Right ventricle myocardium superior (tissue), 1 donor: ENCODE measurements at places on chromosomes 2 and 18. TPM values are rescaled to one million over a fixed set of nuclear protein-coding genes. Genes with fewer than 3 reads are reported as not detected.

The SIX2 gene
- 0.65 TPM for total RNA-seq

The ANKRD30BL gene
- not detected for total RNA-seq

The UGT1A10 gene
- not detected for total RNA-seq

The TRIM43 gene
- not detected for total RNA-seq

The MCEE gene
- 38.3 TPM for total RNA-seq

The OLA1 gene
- 71.3 TPM for total RNA-seq

The TMEM178A gene
- 1.9 TPM for total RNA-seq

The EFEMP1 gene
- total RNA-seq, result 62.5 TPM

DNA sequence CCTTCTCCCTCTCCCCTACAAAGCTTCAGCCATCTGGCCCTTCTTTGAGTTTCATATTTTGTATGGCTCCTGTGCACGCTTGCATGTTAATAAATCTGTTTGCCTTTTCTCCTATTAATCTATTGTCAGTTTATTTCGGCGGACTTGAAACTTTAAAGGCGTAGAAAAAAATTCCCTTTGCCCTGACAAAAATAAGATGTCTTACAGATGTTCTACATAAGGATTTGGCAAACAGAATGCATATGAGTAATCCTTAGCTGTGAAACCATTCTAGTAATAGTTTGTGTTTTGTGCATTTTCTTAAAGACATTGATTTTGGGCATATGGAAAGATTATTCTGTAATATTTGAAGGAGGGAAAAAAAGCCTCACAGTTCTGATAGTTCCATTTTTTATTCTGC, 15.0 kb upstream of the BMPR2 start:
- no peak for DNase-seq

DNA sequence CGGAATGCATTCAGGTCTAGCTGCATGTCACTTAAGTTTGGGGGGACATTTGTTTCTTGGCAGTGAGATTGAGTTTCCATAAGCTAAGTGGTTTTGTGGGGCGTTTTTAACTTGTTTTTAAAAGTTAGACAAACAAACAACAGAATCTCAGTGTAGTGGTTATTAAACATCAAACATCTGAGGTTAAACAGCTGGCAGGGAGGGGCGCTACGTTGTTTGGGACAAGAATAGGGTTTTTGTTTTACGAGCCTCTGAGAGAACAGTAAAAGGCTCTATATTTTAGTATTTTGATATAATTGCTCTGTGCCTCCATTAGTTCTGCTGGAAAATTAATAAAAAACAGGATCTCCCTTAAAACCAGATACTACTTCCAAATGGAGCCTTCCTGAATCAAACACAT, 41.6 kb upstream of the TMEM177 start:
- no peak for DNase-seq

DNA sequence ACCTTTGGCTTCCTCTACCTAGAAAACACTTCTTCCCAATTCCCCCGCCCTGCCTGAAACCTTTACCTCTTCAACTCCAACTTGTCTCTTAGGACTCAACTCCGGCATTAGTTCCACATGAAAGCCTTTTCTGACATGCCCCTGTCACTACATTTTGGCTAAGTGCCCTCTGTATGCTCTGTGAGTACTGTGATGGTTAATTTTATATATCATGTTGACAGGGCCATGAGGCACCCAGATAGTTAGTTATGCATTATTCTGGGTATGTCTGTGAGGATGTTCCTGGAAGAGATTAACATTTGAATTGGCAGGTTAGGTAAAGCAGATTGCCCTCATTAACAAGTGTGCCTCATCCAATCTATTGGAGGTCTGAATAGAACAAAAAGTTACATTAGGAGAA, 75.6 kb upstream of the NCKAP5 start:
- no peak for DNase-seq

GRCh38 chr2:43493954-43494353, 101.9 kb downstream of the THADA start:
- no peak for DNase-seq

GRCh38 chr2:212364112-212364985, 174.3 kb downstream of the ERBB4 start:
- DNase-seq, result no peak

DNA sequence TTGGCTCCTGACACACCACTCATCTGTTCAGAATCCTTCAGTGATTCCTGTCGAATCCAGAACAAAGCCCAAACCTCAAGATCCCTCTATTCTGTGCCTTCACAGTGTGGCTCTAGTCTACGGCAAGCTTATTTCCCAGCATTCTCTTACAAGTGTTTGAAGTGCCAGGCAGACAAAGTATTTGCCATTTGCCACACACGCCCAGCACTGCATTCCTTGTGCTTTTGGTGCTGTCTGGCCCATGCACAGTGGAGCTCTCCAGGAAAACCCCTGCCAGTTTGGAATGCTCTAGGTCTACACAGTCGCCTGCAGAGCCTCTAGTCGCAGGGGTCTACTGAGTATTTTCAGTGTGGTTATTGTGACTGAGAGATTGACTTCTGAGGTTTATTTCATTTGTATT, 258.6 kb upstream of the RAB12 start:
- DNase-seq, result no peak

GRCh38 chr2:240239325-240239724, 98.9 kb upstream of the OTOS start:
- no peak for DNase-seq

DNA sequence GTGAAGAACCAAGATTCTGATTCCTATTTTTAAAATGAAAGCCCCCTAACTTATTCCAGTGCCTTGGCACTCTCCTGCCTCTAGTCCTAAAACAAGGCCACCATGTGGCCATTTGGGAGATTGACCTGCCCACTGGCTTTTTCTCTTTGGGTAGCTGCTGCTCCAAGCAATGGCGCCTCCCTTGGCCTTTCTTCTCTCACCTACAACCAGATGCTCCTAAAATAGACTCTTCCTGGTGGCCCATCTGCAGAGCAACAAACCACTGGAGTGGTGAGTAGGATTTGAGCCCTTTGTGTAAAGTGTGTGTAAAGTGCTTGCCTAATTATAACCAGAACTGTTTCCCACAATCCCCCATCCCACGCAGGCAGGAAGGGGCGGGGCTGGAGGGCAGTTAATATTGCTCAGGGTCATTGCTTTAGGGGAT, 114.2 kb downstream of the FHOD3 start:
- no peak for DNase-seq

DNA sequence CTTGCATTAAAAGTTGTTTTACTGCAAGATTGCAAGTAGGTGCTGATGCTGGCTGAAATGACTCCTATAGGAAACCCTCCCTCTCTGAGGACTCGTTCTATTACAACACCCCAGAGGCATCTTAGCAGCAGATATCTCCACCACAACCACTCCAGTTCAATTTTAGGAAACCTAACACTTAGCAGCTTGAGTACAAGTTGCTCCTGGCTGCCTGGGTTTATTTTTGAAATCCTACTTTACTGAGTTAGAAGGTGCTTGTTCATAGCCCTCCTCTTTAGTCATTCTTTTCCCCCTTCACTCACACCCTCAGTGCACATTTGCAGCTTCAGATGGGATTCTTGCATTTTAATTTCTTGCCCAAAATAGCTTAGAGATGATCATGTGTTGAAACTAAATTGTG, 111.5 kb downstream of the MTCL1 start:
- no peak for DNase-seq

DNA sequence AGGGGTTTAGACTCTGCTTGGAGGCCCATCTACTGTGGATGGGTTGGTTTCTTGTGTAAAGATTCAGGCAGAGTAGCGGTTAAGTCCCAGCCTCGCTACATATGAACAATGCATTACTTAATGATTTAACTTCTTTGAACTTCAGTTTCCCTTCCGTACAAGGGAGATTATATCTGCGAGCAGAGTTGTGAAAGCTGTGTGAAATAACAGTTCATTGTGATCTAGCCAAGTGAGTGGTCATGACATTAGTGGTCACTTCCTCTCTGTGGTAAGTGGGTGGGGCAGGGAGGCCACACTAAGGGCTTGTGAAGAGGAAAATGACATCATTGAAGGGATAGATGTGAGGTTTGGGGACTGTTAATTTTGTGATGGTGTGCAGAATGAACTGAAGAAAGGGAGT, 14.1 kb upstream of the MEX3C start:
- DNase-seq, result peak; percentile 52

DNA sequence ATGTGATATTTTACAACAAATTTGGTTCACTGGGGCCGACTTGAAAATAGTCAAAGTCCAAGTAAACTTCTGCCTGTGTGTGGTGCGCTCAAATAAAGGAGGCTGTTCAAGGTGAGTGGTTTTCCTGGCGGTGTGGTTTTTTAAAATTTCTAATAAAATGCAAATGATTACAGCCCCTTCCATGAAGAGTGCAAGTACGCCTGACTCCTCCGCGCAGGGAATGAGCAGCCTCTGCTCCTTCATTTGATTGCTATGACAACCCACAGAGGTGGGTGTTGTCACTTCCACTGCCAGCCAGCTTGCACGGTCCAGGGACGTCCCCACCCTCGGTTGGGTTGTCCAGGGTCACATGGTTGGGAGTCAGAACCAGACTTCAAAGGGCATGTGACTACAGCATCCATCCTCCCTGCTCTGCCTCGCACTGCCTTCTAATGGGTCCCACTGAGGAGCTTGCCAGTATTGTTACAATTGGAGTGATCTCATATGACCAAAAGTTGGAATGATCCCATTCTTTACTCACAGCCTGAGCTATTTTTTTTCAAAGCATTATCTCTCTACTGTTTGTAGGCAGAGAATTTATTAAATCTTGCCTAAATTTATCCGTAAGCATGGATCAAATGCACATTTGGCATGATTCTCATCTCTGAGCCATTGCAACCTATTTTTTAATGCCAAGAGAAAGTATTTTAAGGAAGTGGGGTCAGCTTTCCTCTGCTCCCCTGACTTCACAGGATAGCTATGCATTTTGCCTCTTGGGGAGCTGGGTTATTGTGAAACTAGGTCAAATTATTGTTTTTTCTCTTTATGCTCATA, 121.3 kb downstream of the AGAP1 start:
- DNase-seq, result peak; percentile 76

GRCh38 chr2:203822240-203822639, 45.3 kb upstream of the CTLA4 start:
- no peak for DNase-seq

- no peak for DNase-seq
These were observed 110.9 kb upstream of the SP3 start for GRCh38 chr2:174076040-174076439.

DNA sequence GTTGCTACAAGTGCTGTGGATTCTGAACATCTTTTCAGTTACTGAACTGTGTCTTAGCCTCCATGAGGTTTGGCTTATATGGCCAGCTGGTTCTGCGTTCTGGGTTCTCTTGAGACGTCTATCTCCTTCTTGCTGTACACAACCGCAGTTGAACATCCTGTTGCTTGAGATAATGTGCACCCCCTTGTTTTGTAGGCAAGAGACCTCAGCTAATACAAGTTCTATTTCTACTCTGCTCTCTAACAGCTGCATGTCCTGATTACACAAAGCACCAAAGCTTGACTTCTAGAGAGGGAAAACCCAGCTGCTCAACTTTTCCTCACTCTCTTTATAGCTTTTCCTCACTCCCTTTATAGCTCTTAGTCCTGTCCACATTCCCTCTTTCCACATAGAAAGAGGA, 176.0 kb downstream of the LTBP1 start:
- no peak for DNase-seq

DNA sequence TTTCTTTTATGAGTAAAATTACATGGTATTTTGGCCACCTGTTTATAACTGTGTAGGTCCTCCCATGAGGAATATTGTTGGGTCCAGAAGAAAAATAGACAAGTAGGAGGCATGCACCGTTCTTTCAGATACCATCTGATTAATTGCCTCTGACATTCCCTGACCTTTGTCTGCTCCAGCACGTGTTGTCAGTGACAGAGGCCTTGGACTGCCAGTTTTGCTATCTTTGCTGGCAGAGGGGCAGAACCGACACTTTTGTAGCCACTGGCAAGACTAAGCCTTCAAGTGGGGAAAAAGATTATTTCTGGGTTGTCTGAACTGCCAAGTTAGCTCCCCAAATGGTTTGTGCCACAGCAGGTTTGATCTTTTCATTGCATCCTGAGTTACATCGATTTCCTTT, 276.9 kb downstream of the CAMKMT start:
- peak; percentile 43 for DNase-seq

- DNase-seq, result no peak
These were observed 91.0 kb upstream of the MCFD2 start for GRCh38 chr2:47006374-47007222.

- DNase-seq, result no peak
These were observed 59.7 kb upstream of the KCNJ3 start for GRCh38 chr2:154638783-154639182.

- DNase-seq, result no peak
These were observed 100.3 kb upstream of the CAVIN2 start for GRCh38 chr2:191947235-191947634.

- no peak for DNase-seq
These were observed 221.8 kb downstream of the FHOD3 start for GRCh38 chr18:36519358-36519757.

DNA sequence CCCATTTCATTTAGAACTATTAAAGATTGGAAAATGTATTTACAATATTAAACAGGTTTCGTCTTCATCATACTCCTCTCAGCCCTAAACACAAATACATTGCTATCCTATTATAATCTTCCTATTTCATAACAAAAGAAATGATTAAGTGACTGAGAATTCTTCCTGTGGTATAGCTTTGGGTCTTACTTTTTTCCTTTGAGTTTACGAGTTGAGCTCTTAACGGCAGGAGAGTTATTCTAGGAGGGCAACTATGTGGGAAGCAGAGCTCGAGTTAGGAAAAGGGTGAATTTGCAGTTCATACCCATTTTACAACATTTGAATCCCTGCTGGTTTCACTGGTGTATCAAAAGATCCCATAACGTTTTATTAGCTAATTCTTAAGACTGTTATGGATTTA, 105.0 kb downstream of the FIGN start:
- DNase-seq, result no peak
